Stimulated activated CD4-positive, alpha-beta T cell treated with anti-CD3 and anti-CD28 coated beads, Interleukin-15, amount 100 ng/mL, for 1 hour (primary cell): ENCODE measurements at places on chromosomes 1 and 21.
A peak's percentile ranks its signal among the peaks of the same experiment; 100 is the strongest.

- no peak for DNase-seq
Measured at GRCh38 chr1:114075105-114075504, 78.6 kb downstream of the SYT6 start.

- no peak for DNase-seq
Measured at GRCh38 chr1:223012176-223012788, 130.8 kb downstream of the TLR5 start.

DNA sequence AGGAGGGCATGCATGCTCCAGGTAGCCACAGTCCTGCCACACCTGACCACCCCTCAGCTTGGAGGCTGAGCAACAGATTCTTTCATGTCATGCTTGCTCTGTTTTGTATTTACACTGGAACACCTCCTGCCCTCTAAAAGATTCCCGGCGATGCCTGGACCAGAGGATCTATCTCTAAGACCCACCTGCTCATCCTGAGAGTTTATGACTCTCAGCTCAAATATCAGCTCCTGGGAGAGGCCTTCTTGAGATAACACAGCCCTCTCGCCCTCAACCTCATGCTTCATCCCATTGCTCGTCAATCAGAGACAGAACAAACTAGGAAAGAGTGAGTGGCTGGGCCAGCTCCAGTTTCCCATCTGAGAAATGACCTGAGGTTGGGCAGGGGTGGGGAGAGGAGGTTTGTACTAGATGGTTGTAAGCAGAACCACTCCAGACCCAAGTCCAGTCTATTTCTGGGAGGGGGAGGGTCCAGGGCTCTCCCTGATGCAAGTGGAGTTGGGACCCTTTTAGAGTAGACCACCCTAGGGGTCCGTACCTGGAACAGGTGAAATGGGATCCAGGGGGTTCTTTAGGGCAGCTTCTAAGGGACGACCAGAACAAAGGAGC lies 524.5 kb downstream of the MATN1 start:
- DNase-seq: no peak

DNA sequence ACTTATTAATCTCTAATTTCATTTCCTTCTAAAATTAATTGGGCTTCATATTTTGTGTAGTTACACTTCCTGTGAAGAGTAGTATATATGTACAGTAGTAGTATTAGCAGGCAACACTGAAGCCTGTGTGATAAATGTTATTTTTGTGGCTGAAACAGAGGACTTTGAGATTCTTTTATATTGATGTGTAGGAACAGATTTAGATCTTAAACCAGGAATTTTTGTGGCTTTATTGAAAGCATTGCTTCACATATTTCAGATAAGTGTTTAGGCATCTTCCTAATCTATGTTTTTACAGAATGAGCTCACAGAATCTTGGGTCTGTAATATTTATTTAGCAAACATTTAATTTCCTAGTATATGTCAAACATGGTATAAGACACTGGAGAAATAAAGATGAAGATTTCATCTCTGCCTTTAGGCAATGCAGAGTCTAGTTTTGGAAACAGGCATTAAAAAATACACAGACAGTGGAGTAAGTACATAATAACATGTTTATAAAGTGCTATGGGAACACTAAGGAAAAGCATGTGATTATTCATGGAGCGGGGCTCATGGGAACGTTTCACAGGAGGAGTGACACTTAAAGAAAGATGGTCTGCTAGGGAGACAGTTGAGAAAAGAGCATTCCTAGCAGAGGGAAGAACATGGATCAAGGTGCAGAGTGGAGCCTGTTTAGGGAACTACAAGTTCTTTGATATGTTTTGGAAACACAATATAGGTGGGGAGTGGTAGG lies 52.7 kb downstream of the MIGA1 start:
- no peak for DNase-seq

DNA sequence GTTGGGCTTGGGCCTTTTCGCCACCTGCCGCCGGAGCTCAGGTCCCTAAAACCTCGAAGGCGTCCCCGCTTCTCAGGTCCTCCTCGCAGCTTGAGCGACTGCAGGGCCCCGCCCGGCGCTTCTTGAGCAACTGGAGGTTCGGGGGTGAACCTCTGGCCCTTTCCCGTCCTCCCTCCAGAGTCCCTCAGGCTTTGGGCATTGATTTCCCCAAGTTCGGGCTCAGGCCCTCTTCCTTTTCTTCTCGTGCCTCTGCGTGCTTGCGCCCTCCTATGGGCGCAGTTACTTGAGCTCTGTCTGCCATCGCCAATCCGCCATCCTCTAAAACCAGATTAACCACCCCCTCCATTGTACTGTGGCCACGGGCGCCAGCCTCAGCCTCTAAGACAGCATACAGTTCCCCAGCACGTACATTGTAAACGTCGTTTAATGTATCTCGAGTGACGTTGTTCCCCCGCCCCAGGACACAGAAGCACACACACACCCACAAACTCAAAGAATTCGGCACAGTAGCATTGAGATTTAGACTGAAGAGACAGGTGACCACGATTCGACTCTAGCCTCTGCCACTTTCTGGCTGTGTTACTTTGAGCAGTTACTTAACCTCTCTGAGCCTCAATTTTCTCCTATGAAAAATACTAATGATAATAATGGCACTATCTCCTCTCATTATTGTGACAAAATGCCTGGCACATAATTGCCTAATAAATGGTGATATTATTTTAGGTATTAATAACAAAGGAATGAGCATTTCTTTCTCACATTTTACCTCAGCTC lies 22.6 kb downstream of the BTG2 start:
- peak; percentile 26 for DNase-seq

GRCh38 chr1:18161690-18162089 lies 54.1 kb downstream of the IGSF21 start:
- DNase-seq: no peak

DNA sequence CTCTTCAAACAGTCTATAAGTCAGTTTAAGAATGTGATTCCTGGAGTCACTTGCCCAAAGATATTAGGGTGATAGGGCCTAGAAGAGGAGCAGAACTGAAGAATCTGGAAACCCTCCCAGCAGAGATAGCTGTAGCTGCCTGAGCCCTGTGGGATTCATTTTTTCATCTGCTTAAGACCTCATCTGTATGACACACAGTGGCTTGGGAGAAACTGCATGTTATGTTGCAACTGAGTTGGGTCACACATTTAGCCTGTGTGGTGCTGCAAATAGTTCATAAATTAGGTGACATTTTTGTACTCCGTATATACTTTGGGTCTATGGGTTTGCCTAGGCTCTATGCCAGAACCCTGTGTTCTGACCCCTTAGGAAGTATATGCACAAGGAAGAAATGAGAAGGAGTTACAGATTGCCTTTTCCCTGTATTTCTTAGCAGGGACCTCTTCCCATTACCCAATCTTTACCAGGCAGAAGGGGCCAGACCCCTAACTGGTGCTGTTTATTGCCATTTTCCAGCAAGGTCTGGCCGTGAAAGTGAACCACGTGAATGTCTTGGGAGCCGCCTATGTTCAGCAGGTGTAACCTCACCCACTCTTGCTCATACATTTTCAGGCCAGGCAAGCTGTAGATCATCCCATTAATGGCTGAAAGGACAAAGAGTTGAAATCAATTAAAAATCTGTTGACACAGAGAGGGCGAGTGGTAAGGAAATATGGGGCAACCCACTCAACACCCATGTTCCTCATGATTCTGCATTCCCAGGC lies 41.9 kb upstream of the SLC19A2 start:
- no peak for DNase-seq

DNA sequence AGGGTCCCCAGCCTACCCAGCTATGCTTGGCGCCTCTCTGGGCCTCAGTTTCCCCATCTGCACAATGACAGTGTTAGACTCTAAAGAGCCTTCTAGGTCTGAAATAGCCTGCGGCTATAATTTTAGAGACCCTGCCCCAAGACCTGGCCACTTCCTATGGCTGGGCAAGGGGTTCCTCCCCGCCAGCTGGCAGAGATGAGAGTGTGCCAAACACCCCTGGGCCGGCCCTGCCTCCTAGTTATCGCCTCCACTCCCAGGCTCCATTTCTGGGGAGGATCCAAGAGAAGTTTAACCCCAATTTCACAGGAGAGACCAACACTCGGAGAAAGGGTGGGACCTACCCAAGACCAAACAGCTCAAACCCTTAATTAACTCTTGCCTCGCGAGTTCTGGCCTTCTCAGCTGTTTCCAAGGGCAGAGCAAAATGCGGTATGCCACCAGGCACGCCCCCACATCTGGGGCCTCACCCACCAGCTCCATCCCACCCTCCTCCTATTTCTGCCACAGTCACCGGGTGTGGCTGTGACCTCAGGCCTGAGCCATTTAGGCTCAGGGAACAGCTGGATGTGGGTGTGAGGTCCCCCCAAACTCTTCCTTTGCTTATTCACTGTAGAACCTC lies 35.7 kb downstream of the TTC39A start:
- DNase-seq: no peak

GRCh38 chr1:148160343-148161052 lies 8.4 kb upstream of the NBPF11 start:
- DNase-seq: no peak

DNA sequence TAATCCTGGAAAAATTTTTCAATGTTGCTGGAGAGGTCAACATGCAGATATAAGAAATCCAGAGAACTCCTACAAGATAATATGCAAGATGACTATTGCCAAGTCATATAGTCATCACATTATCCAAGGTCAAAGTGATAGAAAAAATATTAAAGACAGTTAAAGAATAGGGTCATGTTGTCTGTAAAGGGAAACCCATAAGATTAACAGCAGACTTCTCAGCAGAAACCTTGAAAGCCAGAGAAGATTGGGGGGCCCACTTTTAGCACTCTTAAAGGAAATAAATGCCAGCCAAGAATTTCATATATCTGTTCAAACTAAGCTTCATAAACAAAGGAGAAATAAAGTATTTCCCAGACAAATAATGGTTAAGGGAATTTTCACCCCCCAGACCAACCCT lies 64.1 kb downstream of the PTGFR start:
- no peak for DNase-seq

GRCh38 chr1:166900987-166901386 lies 24.9 kb upstream of the TADA1 start:
- DNase-seq: no peak

GRCh38 chr1:228366062-228366865 lies 40.4 kb downstream of the TRIM11 start:
- no peak for DNase-seq

DNA sequence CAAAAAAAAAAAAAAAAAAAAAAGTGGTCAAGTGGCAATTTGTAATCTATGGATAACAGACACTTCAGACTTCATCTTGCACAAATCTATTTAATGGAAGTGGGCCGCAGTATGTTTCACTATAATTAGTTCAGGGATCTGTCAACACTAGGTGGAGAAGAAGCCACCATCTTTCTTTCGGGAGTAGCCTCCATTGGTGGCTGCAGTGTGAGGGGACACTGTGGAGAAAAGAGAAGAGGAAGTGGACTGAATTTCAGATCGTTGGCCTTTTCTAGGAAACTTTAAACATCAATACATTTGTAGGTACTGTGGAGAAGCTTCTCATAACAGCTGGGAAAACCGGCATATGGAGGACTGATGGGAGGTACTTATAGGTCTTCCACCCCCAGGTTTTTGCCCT lies 8.0 kb upstream of the ELAPOR1 start:
- DNase-seq: no peak

- peak; percentile 62 for DNase-seq
Measured at GRCh38 chr1:154324669-154325582, at the start of gene ATP8B2. Gene ATP8B2 (plus strand): TSS chr1:154325525. CDS start chr1:154328142, 2,617 bp downstream.

DNA sequence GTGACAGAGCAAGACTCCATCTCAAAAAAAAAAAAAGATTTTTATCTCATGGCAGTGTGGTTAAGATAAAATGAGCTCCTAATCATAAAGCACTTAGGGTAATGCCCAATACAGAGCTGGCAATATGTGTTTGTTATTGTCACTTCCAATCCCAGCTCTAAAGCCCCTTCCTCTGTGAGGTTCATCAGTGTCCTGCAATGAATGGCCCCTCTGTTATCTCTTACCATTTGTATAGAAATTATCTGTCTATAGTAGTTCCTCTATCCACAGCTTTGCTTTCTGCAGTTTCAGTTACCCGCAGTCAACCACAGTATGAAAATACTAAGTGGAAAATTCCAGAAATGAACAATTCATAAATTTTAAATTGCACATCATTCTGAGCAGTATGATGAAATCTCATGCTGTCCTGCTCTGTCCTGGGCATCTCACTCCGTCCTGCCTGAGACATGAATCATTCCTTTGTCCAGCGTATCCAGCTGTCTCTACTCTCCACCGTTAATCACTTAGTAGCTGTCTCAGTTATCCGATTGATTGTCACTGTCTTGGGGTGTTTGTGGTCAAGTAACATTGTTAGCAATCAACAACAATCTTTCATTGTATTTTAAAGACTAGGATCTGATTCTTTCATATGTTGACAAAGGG lies 50.2 kb upstream of the DNAH14 start:
- no peak for DNase-seq

DNA sequence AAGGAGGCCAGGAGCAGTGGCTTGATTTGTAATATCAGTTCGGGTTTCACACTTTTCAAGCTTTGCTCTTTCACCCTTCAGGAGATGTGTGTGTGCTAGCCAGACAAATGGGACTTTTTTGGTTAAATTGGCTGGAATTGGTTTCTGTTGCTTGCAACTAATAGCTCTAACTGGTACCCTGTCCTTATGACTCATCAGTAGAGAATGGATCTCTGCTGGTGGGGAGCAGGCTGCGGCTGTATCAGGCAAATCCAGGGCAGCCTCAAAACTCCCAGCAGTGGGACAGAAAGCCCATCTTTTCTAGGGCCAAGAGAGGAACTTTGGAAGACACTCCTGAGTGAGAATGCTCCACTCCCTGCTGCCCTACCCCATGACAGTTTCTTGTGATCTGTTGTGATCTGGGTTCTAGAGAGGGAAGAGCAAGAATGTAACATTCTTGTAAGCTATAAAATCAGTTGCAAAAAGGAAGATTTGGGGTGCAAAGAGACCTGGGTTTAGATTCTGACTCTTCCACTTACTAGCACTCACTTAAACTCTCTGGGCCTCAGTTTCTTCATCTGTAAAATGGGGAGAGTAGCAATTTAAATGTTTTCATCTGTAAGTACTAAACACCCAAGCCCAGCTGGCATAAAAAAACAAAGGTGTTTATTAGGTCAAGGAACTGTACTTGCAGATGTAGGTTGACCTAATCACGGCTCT lies 257.0 kb upstream of the TMEM51 start:
- DNase-seq: no peak

DNA sequence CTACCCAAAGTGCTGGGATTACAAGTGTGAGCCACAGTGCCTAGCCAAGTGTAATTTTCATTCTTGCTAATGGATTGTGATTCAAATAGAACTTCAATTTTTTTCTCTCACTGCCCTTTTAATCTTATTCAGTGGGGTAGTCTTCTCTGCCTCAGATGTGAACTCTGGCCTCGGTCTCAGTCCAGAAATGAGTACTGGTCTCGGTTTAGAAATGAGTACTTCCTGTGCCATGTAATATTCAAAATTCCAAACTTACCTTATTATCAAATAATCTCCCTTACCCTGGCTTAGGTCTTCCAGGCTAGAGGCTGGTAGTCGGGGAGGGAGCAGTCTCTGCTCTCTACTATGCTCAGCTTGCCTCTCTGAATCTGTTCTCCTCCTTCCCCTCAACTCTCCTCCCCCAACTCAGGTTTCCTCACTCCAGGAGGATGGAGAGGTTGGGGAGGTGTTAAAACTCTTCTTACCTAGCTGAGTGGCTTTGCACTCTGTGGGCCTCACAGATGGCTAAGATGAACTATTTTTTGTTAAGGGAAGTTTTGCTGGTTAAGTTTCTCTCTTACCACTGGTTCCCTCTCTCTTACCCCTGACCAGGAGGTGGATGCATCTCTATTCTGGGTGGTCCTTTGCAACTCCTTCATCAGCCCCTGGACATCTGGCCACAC lies 4.8 kb upstream of the SLAMF9 start:
- no peak for DNase-seq

GRCh38 chr1:7557301-7557891 lies 213.7 kb upstream of the VAMP3 start:
- no peak for DNase-seq
